ENCODE measurements at places on chromosomes 5 and 9.
A peak's percentile ranks its signal among the peaks of the same experiment; 100 is the strongest.

DNA sequence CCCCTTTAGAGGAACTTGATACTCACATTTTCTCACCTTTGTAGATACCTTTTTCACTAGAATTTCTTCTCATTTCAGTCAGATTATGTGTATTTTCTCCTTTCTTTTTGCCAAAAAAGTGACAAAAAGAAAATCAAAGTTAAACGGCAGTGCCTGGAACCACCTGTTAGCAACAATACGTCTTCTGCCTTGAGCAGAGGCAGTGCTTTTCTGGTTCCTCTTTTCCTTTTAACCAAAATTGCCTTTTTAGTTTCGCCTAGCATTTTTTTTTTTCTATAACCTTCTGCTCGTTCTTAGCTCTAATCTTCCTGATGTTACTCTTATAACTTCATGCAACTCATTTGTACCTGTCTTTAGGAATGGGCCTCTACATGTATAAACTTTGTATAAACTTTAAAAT lies 26.1 kb downstream of the SMIM32 start:
- DNase-seq: no peak

GRCh38 chr5:108233617-108234155 lies 148.2 kb downstream of the FBXL17 start:
- DNase-seq: no peak

DNA sequence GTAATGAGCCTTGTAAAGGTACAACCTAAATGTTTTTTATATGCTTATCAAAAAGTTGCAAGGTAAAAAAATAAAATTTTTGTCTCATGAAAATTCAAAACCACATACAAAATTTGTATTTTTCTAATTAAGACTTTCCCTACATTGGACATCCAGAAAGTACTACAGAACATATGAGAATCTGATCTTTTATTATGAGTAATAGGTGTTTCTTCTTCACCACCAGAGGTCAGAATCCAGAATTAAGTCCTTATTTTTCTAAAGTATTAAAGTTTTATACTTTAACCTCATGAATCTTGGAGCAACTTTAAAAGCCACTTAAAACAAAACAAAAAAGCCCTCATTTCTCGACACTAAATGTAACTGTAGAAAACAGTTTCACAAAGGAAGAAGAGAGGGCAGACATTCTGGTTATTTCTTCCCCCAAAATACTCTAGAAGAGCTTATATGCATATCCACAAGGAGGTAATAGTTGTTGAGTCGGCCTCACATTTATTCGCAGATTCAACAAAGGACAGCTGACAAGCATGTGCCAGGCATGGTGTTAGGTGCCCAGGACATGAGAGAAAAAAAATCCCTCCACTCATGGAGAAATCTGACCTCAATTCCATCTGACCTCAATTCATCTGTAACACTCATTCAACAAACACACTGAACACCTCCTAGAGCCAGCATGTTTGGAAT lies 69.3 kb downstream of the MLLT3 start:
- DNase-seq: no peak

- peak; percentile 19 for DNase-seq
These were observed 5.2 kb downstream of the SLC31A2 start for GRCh38 chr9:113155911-113156588.

DNA sequence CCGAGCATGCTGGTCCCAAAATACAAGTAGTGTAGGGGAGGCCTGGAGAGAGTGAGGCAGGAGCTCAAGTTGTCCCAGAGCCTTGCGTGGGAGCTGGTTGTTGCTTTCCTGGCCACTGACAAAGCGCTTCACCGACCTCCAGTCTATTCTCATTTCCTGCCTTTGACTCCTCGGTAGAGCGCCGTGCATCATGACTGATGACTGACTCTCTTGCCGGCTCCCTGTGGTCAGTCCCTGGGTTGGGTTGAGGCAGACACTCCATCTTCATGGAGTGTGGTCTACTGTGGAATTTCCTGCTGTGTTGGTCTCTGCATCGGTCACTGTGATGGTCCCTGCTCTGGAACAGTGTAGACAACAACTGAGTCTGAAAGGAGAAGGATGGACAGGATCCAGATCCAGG lies 175.1 kb upstream of the S1PR3 start:
- DNase-seq: no peak

- DNase-seq: no peak
These were observed 4.3 kb upstream of the IL13 start for GRCh38 chr5:132653716-132654115.

GRCh38 chr5:57700072-57700471 lies 217.5 kb upstream of the ACTBL2 start:
- DNase-seq: no peak

- no peak for DNase-seq
These were observed 104.2 kb downstream of the SEC61B start for GRCh38 chr9:99326112-99326916.

- no peak for DNase-seq
These were observed 122.8 kb downstream of the RPS23 start for GRCh38 chr5:82155305-82155704.

DNA sequence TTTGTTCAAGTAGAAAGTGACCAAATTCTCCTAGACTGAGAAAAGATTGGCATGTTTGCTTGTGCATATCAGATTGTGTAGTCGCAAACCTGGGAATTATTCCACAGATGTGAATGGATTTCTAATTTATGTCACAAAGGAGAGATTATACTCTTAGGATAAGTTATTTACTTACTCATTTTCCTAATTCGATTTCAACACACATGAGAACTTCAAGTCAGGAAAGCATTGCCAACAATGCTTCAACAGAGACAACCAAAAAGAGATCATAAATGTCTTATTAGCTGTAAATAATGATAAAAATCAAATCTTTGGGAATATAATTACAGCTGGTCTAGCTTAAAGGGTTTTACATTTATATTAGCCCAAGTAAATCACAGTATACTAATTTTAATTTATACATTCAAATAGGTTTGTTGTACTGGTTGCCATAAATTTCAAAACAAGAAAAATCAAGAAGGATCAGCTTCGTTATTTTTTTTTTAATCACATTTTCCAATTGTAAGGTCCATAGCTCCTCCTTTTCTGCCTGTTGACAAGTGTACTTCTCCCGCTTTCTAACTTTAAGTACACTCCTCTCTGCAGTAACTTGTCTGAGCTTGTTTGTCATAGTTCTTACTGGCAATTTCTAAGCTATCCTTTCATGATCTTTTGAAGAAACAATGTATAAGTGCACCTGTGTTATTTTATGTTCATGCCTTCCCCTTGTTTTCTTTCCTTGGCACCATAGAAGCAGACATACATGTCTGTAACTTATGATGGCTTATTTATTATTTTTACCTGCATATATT lies 246.6 kb downstream of the DEPDC1B start:
- DNase-seq: no peak

DNA sequence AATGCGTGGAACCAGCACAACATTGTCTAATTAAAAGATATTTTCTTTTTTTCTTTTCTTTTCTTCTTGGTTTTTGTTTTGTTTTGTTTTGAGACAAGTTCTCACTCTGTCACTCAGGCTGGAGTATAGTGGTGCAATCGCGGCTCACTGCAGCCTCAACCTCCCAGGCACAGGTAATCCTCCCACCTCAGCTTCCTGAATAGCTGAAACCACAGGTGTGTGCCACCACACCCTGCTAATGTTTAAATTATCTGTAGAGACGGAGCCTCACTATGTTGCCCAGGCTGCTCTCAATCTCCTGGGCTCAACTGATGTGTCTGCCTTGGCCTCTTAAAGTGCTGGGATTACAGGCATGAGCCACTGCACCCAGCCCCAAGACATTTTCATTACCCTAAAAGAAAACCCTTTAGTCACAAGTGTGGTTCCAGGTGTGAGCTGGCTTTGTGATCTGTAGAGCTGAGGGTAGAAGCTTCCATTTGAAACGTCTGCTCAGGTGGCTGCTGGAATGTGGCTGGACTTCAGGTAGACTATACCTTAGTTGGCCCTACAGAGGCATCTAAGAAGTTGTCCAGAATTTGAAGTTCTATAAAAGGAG lies 19.1 kb upstream of the NEK6 start:
- no peak for DNase-seq

- no peak for DNase-seq
These were observed 72.8 kb upstream of the C6 start for GRCh38 chr5:41286165-41286564.

DNA sequence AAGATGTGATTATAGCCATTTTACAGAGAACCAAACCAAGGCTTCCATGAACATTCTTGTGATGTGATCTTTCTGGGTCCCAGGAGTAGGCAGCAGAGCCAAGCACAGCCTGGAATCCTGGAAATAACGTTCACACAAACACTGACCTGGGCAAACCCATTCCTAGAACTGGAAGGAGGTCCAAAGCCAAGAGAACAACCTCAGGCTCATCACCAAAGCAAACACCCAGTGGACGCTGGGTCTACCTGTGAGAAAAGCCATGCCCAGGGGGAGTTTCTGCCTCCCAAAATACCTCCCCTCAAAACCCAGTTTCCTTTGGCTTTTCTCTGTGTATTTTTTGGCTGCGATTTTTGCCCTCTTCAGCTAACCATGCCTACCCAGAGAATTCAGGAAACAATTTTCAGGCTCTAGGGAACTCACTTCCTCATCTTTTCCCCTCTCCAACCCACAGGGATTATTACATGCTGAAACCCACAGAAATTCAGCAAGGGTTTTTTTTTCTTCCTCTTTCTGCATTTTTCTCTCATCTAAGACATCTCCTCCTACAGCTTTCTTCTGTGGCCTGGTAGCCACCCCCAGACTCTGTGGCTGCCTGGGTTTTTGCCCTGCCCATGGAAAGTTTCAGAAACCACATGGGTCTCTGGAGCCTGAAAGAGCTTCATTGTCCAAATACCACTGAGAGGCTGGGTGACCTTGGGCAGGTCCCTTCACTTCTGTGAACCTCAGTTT lies 75.0 kb downstream of the TNC start:
- DNase-seq: no peak

- no peak for DNase-seq
These were observed 17.5 kb upstream of the CXCL14 start for GRCh38 chr5:135596157-135596763.

DNA sequence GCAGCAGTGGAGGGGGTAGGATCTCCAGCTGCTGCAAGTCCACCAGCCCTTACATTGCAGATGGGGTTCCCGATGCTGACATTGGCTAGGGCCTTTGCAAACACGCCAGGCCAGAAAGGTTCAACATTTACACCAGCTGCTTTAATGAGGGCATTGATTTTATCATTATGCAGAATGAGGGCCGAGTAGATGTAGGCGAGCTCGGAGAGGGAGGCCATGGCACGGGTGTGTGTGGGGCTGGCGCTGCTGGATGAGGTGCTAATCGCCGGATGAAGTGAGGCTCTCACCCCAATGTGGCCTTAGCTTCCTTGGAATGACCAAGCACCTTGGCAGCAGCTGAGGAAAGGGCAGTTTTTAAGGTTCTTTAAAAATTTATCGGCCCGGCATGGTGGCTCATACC lies 27.4 kb downstream of the PHAX start:
- DNase-seq: no peak

DNA sequence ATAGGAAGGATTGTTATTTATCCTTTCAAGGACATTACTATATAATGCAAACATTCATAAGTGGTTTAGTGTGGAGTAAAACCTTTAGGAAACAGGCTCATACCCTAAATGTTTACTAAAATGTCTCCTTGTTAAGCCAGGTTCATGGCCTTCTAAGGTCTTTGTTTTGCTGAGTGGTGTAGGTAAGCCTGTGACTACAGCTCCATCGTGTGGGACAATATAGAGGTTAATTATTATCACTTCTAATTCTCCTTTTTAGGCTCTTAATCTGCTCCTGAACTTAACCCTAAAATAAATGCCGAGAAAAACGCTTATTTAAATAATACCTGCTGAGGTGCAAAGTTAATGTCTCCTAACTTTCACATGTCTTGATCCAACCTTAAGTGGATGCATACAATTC lies 43.8 kb downstream of the SPINK5 start:
- no peak for DNase-seq

- DNase-seq: no peak
These were observed 97.5 kb downstream of the MARCHF11 start for GRCh38 chr5:16082053-16082452.

DNA sequence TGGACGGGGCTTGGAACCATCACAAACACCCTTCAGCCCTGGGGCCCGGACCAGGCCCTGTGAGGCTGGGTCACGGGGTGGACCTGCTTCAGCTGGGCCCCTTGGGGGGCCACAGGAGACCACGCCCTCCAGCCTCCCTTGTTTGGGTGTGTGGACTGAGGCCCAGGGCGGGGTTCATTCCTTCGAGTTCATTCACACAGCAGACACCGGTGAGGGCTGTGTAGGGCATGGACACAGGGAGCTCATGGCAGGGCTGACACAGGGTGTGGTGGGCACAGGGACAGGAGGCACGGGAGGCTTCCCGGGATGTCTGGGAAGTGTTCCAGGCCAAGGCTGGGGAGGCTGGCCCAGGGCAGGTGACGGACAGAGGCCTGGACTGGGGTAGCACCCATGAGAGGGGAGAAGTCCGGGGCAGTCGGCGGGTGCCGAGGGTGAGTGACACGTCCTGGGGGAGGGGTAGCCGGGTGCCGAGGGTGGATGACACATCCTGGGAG lies 8.9 kb downstream of the DNLZ start:
- no peak for DNase-seq

GRCh38 chr5:2864515-2865105 lies 113.1 kb upstream of the IRX2 start:
- no peak for DNase-seq

GRCh38 chr9:87065981-87066380 lies 118.7 kb upstream of the GAS1 start:
- DNase-seq: no peak

DNA sequence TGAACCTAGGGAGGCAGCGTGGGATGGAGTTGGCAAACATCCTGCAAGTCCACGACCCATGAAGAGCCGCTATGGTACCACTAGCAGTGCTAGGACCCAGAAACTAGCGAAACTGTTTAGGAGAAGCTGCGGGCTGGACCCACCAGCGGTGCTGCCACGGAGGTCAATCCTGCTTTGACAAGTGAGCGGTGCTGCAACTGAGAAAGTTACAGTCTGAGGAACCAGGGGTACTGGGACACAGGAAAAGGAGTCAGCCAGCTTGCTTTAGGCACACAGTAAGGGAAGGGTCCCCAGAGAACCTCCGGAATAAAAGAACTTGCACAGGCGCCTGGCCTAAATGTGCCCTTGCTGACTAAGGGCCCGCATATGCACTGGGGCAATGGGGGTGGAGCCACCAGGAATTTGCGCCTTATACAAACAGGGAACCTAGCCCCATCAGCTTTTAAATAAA lies 23.6 kb upstream of the ANXA2R start:
- no peak for DNase-seq

Measured in activated T-helper 2 cell treated with anti-CD3 and anti-CD28 coated beads, Interferon-gamma antibody, Interleukin-2, Interleukin-4, amounts not matched to agents 10 μg/mL and 5 μg/mL and 100 μg/mL, durations not matched to agents 14 hours and 24 hours and 36 hours (primary cell).